ENCODE measurements at places on chromosomes 5 and 9. TPM values are rescaled to one million over a fixed set of nuclear protein-coding genes. Genes with fewer than 3 reads are reported as not detected.

PCDHA13 gene
- total RNA-seq: not detected

SGCD gene
- 7.0 TPM for total RNA-seq

CARTPT gene
- total RNA-seq: not detected

PDE8B gene
- 0.13 TPM for total RNA-seq

PAEP gene
- not detected for total RNA-seq

PCDHGA7 gene
- 0.65 TPM for total RNA-seq

IFNA2 gene
- not detected for total RNA-seq

DMRTA1 gene
- total RNA-seq: 0.26 TPM

SEMA4D gene
- 0.91 TPM for total RNA-seq

NUTM2F gene
- total RNA-seq: not detected

HNRNPAB gene
- total RNA-seq: 65.7 TPM

COL5A1 gene
- 383 TPM for total RNA-seq

CTNND2 gene
- not detected for total RNA-seq

SLC34A3 gene
- total RNA-seq: not detected

AK3 gene
- total RNA-seq: 62.7 TPM

ZDHHC11B gene
- total RNA-seq: not detected

PCDHGB2 gene
- total RNA-seq: 3.0 TPM

HTR1A gene
- not detected for total RNA-seq

CLIC3 gene
- 3.1 TPM for total RNA-seq

CCDC152 gene
- total RNA-seq: 2.1 TPM

AIF1L gene
- 0.08 TPM for total RNA-seq

ITGA1 gene
- total RNA-seq: 53.8 TPM

SRD5A1 gene
- total RNA-seq: 5.2 TPM

NUTM2G gene
- not detected for total RNA-seq

IL9 gene
- not detected for total RNA-seq

F12 gene
- total RNA-seq: 1.0 TPM

SOX30 gene
- total RNA-seq: not detected

OMD gene
- total RNA-seq: not detected

LCN15 gene
- total RNA-seq: not detected

WNT8A gene
- total RNA-seq: not detected

CRHBP gene
- not detected for total RNA-seq

OTP gene
- total RNA-seq: 0.24 TPM

MUSK gene
- 0.40 TPM for total RNA-seq

URM1 gene
- 39.4 TPM for total RNA-seq

FGF1 gene
- not detected for total RNA-seq

PCA3 gene
- total RNA-seq: not detected

FBXW11 gene
- 54.5 TPM for total RNA-seq

TNFSF15 gene
- 0.08 TPM for total RNA-seq

SYNPO gene
- 15.3 TPM for total RNA-seq

LRRC19 gene
- total RNA-seq: not detected

RLN2 gene
- not detected for total RNA-seq

PTGS1 gene
- 61.8 TPM for total RNA-seq

ENTREP1 gene
- not detected for total RNA-seq

PCDH12 gene
- 0.64 TPM for total RNA-seq

SEMA5A gene
- total RNA-seq: 21.3 TPM
